ENCODE measurements at places on chromosomes 11 and 22.

GRCh38 chr22:21714059-21714770 lies 21.4 kb downstream of the YPEL1 start:
- no peak for DNase-seq

DNA sequence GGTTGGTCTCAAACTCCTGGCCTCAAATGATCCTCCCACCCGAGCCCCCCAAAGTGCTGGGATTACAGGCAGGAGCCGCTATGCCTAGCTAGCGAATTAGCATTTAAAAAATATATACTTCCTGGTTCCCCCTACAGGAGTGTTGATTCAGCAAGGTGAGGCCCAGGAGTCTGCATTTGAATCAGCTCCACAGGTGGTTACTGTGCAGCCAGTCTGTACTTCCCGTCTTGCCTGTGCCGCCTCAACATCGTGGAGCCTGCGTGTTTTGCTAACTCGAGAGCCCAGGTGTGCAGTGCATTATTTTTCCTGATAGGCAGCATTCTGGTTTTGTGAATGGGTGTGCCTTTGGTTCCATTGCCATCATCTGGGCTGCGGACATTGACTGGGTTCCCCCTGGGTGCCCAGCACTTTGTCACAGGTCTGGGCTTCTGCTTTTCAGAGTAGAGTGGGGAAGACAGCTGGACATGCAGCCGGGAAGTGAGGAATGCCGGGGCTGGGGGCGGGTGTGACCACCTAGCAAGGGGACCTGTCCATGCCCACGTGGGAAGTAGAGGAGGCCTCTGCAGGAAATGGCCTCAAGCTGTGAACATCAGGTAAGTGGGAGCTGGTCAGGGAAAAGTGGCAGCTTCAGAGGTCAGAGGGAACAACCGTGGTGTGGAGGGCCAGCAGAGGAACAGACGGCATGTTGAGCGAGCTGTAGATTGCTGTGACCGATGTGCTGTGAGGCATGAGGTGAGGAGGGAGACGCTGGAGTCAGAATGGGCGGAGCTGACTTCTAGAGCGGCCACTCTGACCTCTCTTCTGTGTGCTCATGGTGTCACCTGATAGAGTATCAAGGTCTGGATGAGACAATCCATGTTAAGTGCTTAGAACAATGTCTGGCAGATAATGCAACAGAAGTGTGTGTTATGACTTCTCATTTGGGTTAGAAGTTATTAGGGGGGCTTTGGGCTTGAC lies 42.2 kb downstream of the PPFIA1 start:
- peak; percentile 15 for DNase-seq

DNA sequence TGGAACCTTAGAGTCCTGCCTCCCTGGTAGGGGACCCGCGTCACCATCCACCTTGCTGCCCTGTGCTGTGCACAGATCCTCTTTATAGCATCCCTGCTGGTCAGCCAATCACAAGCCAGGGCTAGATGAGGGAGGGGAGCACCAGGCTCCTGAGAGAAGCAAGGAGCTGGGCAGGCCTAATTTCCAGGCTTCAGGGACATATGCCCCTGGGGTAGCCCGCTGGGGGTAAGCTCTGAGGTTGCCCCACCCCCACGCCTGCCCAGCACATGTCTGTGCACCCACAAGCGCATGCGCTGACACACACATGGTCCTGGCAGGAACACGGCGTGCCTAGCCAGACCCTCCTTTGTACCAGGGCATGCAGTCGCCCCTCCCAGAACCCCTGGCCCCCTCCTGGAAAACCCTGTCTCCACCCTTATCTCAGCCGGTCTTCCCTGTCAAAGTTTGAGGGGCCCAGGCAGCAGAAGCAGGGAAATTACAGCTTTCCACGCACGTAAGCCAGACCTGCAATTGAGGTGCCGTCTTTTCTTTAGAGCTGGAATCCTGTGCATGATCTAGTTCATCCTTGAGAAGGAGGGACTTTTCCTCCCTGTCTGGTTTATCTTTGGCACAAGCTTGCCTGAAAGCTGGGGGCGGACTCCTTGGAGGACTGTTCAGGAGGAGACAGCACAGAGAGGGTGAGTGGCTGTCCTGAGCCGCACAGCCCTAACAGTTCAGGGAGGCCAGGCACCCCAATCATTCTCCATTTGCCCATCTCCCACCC lies 2.1 kb downstream of the SSTR3 start:
- no peak for DNase-seq

DNA sequence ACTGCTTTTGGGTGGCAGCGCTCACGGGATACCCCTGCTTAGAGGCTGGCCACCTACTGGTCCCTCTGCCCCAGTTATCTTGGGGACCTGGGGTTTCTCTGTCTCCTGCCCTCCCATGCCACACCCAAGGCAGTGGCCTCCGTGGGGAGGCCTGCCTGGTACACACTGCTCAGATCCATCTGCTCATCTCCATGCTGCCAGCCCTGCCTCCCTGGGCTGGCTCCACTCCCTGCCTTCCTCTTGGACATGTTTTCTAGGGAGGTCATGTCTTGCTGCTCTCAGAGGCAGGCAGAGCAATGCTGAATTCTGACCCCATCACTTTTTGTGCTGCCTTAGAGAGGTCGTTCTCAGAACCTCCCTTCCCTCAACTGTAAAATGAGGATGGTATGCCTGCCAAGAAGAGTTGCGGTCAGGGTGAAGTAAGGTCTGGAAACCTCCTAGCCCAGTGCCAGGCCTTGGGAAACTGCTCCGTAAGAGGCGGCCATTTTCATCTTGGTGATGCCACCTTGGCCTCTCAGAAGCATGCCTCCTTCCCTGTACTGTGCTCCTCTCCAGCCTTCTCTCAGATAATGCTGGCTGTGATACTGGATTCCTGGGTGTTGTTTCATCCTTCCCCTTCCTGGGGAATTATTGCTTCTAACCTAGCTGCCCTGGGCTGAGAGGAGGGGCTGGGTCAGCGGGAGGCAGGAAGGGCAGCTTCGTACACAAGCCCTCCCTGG lies 186.4 kb upstream of the ZBED5 start:
- DNase-seq, result no peak

- no peak for DNase-seq
Observed at GRCh38 chr11:2671748-2672147, 28.0 kb downstream of the KCNQ1OT1 start.

DNA sequence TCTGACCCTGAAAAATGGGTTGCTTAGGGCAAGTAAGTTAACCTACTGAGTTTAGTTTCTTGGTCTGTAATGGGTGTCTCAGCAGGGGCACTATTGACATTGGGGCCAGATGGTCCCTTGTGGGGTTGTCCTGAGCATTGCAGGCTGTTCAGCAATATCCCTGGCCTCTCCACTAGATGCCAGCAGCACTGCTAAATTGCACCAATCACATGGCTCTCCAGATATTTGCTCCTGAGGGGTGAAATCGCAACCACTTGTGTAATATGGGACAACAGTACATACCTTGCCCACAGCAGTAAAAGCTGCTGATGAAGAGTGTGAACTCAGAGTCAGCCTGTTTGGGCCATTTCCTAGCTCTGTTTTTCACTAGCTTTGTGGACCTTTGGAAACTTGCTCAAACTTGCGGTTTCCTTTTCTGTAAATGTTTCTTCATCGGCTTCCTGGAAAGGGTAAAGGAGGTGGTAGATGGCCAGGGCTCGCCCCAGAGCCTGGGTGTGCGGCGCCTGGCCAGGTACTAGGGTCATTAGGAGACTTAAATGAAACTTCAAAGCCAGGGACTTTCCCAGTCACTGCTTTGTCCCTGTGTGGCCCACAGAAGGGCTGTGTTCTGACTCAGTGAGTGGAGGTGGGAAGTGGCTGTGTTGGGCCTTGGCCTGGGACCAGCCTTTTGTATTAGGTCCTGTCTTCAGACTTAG lies 13.0 kb downstream of the NCF4 start:
- DNase-seq, result peak; percentile 76

- no peak for DNase-seq
Observed at GRCh38 chr22:29003975-29004646, 57.5 kb downstream of the C22orf31 start.

DNA sequence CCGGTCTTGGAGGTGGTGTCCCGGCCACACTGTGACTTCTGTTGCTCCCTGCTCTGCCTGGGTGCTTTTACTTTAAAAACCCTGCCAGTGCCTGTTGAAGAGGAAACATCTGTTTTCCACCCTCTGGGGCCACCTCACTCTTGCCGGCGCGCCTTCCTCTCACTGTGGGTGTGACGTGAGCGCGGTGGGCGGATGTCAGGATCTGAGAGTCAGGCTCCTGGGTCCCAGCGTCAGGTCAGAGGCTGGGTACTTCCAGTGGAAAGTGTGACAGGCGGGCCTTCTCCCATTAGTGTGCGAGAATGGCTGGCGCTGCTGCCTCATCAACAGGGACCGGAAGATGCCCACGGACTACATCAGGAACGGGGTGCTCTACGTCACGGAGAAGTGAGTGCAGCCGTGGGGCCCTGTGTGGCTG lies 54.2 kb downstream of the GRAMD4 start:
- DNase-seq, result peak; percentile 70

- DNase-seq, result no peak
Observed at GRCh38 chr22:23398701-23399366, 181.3 kb downstream of the IGLL1 start.

DNA sequence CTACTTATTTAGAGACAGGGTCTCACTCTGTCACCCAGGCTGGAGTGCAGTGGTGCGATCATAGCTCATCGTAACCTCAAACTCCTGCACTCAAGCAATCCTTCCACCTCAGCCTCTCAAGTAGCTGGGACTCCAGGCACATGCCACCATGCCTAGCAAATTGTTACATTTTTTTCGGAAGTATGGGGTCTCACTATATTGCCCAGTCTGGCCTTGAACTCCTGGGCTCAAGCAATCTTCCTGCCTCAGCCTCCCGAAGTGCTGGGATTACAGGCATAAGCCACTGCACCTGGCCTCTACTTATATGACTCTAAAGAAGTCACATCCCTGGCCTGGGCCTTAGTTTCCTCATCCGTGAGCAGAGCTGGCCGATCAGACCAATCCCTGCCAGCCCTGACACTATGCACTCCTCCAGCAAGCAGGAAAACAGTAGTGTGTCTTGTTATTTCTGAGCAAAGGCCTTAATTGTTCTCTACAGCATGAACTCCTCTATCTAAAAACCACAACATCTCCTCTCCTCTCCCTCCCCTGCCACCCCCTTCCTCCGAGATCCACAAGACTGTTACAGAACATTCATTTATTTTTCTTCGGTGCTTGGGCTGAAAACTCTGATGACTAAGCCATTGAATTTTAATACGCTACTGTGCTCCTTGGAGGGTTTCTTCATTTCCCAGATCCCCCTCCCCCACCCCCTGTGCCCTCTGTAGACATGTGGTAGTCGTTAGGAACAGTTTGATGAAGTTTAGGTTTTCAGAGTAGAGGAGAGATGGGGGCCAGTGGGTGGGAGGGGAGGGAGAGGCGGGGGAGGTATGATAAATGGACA lies 91.5 kb downstream of the ABTB2 start:
- DNase-seq, result no peak

DNA sequence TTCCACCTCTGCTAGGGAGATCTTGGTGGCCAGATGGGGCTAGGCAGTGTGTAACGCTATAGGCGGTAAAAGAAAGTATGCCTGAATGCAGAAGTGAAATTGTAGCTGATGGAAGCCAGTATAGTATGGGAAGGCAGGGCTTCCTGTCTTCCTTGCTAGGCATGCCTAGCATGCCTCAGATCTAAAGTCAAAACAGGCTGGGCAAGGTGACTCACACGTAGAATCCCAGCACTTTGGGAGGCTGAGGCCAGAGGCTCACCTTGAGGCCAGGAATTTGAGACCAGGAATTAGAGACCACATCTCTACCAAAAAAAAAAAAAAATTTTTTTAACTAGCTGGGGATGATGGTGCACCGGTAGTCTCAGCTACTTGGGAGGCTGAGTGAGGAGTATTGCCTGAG lies 281.7 kb upstream of the MTNR1B start:
- no peak for DNase-seq

- DNase-seq, result peak; percentile 18
Observed at GRCh38 chr11:95147364-95147905, 57.8 kb downstream of the ENDOD1 start.

GRCh38 chr11:10655943-10656576 lies 37.5 kb downstream of the IRAG1 start:
- no peak for DNase-seq

- no peak for DNase-seq
Observed at GRCh38 chr11:20042811-20043341, 117.4 kb downstream of the DBX1 start.

DNA sequence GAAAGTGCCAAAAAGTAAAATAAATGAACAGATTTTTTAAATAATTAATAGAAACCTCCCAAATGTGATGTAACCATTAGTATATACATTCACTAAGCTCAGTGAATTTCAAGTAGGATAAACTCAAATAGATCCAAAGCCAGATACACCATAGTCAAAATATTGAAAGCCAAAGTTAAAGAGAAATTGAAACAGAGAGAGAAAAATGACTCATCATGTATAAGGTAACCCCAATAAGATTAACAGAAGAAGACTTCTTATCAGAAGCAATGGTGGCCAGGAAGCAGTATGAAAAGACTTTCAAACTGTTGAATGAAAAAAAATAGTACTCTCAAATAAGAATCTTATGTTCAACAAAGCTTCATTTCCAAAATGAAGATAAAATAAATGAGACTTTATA lies 70.5 kb downstream of the LUZP2 start:
- no peak for DNase-seq

GRCh38 chr11:44138286-44138685 lies 42.8 kb downstream of the EXT2 start:
- DNase-seq, result no peak

DNA sequence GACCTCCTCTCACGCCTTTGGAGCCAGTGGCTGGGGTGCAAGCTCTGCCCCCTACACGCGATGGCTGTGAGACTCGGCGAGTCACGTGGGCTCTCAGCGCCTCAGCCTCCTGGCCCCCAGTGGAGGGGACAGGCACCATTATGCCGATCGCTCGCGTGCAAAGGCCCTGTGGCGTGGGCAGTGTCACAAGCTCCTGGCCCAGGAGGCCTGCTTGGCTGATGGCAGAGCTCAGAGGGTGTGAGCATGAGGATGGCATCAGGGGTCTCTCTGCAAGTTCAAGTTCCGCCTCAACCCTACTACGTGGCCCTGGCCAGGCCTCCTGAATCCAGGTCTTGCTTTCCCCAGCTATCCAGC lies 90.8 kb upstream of the KCNQ1OT1 start:
- DNase-seq, result no peak

DNA sequence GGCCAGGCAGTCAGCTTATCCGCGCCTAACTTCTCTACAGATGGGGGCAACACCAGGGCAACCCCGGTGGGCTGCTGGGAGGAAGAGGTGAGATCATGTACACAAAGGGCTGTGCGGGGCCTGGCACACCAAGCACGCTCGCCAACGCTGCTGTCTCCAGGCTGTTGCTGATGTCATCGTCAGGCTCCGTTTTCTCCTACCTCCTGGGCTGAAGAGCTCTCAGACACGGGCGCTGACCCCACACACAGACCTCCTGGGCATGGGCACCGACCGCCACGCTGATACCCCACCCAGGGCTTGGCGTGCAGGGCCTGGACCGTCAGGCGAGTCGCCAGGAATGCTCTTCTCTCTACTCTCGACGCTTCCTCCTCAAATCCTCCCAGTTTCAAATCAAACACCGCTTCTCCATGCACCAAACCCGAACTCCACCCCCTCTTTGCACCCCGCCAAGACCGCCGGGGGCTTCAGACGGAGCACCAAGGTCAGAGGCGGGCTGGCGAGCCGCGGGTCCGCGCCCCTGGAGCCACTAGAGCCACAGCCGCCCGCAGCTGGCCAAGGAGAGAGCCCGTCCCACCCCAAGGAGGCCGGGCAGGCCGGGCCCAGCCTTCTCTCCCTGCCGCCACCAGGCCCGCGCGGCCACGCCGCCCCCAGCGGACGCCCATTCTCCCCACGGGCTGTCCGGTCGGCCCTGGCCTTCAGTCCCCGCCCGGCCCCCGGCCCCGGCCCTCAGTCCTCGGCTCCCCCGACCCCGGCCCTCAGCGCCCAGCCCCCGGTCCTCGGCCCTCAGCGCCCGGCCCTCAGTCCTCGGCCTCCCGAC lies 772 bp downstream of the SBF1 start:
- DNase-seq, result peak; percentile 7

- DNase-seq, result no peak
Observed at GRCh38 chr11:113397212-113397611, 9.6 kb downstream of the ANKK1 start.

Measured in inflammatory macrophage (primary cell).